ENCODE measurements at places on chromosomes 5 and 9. TPM values are rescaled to one million over a fixed set of nuclear protein-coding genes. Genes with fewer than 3 reads are reported as not detected.
A peak's percentile ranks its signal among the peaks of the same experiment; 100 is the strongest.

RETREG1 gene
- total RNA-seq: 30.2 TPM

RACK1 gene
- 3,662 TPM for total RNA-seq

ECSCR gene
- total RNA-seq: 1.2 TPM

INSYN2B gene
- not detected for total RNA-seq

CTXN3 gene
- not detected for total RNA-seq

PCDHB2 gene
- not detected for total RNA-seq

CARD19 gene
- total RNA-seq: 65.7 TPM

SCGB3A2 gene
- total RNA-seq: not detected

IL7R gene
- total RNA-seq: 143 TPM

DDX46 gene
- 81.9 TPM for total RNA-seq

IL13 gene
- total RNA-seq: 8.0 TPM

LCN9 gene
- total RNA-seq: not detected

DBH gene
- total RNA-seq: not detected

PCDHA9 gene
- not detected for total RNA-seq

GRCh38 chr9:36839131-36839885, 194.8 kb downstream of the PAX5 start:
- DNase-seq: no peak

DNA sequence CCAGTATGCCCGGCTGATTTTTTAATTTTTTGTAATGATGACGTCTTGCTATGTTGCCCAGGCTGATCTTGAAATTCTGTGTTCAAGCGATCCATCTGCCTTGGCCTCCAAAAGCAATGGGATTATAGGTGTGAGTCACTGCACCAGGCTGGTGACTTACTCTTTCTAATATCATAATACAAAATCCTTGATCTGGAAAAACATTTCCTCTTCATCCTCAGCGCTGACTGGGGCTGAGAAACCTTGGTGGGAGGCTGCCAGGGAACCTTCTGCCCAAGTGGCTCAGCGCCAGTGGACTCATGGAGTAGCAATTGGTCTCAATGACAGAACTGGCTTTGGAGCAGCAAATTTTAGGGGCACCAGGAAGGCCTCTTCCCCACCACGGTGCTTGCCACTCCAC, 17.5 kb upstream of the SEMA4D start:
- no peak for DNase-seq

GRCh38 chr5:143582869-143583268, 179.4 kb upstream of the NR3C1 start:
- no peak for DNase-seq

DNA sequence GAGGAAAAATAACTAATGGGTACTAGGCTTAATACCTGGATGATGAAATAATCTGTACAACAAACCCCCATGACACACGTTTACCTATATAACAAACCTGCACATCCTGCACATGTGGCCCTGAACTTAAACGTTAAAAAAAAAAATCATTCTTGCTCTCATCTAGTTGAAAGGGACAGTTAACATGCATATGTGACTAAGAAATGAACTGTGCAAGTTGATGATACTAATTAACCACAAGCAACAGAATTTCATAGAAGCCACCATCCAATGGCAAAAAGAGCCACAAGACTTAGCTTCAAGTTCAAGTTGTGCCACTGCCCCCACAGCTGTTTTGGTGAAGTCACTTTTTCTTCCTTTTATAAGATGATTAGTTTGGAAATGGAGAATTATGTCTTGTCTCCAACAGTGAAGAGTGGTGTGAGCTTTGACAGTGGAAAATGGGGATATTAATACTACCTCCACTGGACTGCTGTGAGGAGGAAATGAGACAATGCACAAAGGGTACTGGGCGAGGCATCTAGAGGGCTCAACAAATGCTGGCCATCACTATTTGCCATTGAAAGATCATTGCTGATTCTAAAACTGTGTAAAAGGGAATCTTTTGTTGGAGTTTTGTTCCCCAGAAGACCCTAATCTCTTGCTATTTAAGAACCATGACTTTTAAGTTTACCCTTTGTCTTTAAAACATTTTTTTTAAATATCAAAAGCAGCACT, 202.1 kb downstream of the EBF1 start:
- no peak for DNase-seq

- no peak for DNase-seq
Observed at GRCh38 chr5:10266137-10266536, 16.1 kb downstream of the CCT5 start.

GRCh38 chr5:150570333-150570732, 62.4 kb downstream of the NDST1 start:
- no peak for DNase-seq

GRCh38 chr9:105007143-105007542, 79.2 kb upstream of the ABCA1 start:
- peak; percentile 42 for DNase-seq

DNA sequence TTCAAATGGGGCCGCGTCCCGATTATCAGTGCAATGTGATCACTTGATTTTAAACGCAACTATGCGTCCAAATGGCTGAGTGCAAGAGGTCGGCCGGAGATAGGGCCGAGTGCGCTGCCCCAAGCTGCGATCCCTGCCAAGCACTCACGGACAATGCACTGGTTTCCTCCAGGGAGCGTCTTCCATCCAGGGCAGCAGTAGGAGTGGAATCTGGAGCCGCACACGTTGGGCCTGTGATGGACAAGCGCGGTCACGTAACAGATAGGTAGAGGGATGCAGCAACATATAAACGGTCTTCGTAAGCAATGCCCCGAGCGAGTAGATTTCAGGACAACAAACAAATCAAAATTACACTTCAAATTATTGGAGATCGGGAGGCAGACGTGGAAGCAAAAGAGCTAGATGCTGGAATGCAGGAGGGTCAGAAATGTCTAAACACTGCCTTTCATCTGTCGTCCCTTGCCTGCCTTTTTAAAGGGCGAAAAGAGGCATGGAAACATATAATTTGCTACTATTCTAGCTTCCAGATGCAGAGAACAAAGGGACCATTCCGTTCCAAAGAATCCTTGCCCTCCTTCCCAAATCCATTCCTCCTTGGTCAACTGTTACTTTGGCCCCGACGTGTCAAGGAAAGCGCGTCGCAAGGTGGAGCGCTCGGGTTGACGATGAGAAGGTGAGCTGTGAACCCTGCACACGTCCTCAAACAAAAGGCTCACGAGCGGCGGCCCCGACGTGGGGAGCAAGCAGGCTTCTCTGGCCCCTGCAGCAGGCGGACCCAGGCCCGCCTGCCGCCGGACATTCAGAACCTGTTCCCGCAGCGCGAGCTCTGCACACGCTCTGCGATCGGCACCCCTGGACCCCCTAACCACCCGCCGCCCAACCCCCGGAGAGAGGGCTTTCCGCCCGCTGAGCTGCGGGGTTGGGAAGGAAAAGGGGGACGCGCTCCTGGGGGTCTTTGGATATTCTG, 1.5 kb downstream of the FBN2 start:
- no peak for DNase-seq

DNA sequence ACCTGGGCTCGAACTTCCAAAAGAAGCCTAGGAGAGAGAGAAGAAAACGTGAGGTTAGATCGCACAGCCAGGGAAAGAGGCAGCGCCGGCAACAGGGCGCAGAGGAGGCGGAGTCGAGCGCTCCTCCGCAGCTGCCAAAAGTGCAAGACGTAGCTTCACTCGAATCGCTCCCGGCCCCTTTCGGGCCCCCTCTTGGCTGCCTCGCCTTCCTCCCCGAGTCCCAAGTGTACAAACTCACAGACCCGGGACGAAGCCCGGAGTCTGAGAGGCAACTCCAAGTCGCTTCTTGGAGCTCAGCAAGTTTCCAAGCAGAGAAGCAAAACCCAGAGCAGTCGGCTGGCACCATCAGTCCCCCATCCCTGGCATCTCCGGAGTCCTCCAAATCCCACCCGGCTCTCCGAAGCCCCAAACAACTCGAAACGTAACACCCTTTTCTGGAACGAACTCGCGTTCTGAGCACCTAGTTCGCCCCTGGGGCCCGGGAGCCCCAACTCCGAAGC, 1.2 kb downstream of the MIER3 start:
- peak; percentile 60 for DNase-seq

GRCh38 chr5:174424219-174425053, 299.9 kb upstream of the MSX2 start:
- DNase-seq: no peak

DNA sequence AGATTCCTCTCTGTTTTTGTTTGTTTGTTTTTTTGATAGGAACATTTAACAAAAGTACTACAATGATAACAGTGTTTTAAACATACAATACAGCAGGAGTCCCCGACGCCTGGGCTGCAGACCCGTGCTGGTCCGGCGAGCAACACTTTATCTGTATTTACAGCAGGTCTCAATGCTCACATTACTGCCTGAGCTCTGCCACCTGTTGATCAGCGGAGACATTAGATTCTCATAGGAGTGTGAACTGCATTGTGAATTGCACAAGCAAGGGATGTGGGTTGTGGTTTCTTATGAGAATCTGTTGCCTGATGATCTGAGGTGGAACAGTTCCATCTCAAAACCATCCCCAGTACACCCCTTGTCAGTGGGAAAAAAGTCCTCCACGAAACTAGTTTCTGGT, 1068.5 kb upstream of the CDH10 start:
- no peak for DNase-seq

DNA sequence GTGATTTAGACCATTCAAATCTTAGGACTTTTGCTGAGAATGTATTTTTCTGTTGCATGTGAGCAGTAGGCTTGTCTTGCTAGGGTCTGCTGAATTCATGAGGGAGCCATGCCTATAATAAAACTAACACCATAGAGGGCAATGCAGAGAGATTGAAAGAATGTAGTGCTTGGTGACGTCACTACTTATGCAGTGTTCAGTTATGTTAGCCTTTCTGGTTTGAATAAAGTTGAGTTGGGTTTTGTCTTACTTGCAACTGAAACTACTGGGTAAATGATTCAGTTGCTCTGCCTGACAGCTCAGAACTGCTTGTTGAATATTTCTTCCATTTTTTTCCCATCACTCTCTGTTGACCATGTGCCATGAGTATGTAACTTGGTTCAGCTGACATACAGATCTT, 114.1 kb downstream of the PAM start:
- no peak for DNase-seq

DNA sequence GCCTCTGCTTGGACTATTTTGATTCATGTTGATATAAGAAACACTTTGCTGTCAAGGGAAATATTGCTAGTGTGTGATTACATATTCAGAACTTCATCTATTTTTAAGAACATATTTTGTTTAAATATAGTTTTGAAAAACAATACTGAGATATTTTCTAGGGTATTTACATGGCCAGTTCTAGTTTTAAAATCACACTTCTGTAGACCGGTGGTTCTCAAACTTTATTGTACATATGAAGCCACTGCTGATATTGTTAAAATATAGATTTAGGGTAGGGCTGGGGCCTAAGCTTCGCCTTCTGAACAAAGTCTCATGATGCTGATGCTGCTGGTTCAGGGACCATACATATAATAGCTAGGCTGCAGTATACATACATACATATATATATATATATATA, 1000.0 kb downstream of the PTPRD start:
- DNase-seq: no peak

DNA sequence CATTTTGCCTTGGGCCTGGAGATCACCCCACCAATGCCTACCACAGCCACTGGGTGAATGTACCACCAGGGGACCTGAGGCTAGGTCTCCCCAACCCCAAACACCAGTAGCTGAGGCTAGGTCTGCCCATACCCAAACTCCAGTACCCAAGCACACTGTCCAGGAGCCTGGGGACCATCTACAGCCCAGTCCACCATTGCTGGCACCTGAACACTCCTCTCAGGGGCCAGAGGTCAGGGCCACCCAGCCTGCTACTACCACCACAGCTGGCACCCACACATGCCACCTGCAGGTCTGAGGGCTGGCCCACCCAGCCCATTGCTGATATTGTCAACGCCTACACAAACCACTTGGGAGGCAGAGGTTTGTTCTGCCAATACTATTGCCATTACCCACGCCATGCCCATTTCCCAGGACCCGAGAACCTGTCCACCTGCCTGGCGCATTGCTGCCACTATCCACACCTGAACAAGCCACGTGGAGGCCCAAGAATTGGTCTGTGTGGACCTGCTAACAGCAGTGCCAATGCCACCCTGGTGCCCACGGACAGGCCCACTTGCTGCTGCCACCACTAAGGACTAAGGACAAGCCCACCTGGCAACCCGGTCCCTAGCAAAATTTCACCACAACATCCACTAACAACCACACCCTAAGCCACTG, 59.2 kb downstream of the ZDHHC21 start:
- DNase-seq: no peak

GRCh38 chr5:79759436-79759835, 69.8 kb downstream of the CMYA5 start:
- DNase-seq: no peak

DNA sequence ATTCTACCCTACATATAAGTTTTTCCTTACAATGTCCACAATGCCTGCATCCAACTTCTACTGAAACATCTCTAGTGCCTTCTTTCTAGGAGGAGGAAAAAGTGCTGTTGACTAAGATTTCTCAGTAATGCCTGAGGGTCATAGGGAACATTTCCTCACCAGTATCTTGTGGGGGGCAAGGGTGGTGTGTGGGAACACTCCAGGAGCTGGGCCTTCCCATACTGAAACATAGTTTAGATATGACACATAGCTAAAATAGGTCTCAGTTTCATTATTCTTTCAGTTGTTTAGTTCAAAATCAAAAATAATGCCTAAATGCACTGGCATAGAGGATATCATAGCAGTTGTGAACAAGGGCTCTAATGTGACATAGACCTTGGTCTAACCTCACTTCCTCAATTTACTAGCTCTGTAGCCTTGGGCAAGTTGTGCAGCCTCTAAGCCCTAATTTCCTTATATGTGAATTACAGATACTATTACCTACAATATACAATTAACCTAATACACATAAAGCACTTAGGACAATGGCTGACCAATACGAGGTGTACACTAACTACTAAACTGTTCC, 66.1 kb downstream of the HAPLN1 start:
- no peak for DNase-seq

DNA sequence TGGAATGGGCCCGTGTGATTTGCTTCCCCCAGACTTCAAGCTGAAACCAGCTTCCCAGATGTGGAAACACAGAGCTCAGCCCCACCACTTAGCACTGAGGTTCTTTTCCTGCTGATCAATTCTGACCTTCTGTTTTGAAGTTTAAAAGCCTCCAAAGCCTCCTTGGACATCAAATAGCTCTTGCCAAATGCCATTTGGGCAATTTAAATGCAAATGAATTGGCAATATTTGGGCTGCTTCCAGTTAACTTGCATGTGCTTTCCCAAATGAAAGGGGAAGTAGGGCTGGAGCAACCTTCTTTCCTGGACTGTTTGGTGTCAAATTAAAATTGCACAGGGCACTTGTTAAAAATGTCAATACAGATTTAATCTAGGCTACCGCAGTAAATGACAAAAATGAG, 710.5 kb downstream of the TLR4 start:
- no peak for DNase-seq

- DNase-seq: no peak
Observed at GRCh38 chr5:109532773-109533364, 123.1 kb upstream of the PJA2 start.

- DNase-seq: no peak
Observed at GRCh38 chr9:88339317-88339716, 48.9 kb upstream of the SPIN1 start.

GRCh38 chr5:34648840-34649158, 7.3 kb upstream of the RAI14 start:
- no peak for DNase-seq

GRCh38 chr5:91535499-91535898, 152.4 kb upstream of the ARRDC3 start:
- no peak for DNase-seq

Measured in activated T-cell treated with anti-CD3 and anti-CD28 coated beads, Interleukin-2, amount 50 U/mL, for 72 hours (primary cell).